ENCODE measurements at places on chromosomes 2 and 18. TPM values are rescaled to one million over a fixed set of nuclear protein-coding genes. Genes with fewer than 3 reads are reported as not detected.

GRCh38 chr2:169716238-169716886 is 17.3 kb upstream of the KLHL23 start:
- no peak for DNase-seq

DNA sequence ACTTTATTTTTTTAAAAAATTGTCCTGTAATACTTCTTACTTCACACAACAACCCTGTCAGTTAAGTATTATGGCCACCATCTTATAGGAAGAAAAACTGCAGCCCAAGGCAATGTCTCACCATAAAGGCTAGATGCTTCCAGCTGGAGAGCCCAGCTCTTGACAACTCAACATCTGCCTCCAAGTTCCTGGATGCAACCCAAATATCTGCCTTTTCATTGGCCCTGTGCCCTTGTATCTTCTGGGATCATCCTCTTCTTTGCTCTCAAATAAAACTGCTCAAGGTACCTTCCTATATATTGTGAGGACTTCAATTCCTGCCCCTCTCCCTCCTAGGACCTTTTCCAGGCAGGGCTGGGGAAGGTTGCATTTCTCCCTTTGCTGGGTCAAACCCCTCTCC is 69.5 kb downstream of the BIN1 start:
- no peak for DNase-seq

DNA sequence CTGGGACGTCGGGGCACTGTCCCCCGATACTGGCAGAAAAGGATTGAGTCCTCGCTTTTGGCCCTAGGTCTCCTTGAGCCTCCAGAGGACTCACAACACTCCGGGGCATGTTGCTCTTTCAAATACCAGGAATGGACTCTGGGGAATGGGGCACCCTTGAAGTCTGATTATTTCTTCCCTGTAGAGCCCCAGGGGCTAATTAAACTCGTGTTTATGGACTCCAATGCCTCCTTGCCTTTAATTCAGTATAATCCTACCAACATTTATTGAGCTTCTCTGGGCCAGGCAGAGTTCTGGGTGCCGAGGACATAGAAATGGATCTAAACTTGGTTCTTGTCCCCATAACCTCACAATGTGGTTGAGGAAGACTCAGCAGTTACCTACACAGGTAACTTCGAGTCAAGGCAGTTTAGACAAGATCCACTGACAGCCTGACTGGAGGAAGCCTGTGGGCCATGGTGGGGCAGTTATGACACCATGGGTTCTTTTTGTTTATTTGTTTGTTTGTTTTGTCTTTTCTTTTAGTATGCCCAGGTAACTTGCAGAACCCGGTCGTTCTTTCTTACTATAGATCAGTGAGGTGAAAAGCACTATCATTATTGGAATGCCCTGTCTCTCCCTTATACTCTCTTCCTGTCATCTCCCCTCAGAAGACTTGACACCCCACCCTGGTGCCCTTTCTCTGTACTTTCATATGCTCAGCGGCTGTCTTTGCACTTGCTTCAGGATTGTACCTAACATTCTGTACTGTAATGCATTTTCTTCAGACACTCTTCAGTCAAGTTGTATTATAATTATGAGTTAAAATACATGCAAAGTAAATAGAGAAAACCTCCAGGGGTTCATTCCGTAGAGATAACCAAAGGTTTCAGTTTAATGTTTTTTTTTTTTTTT is 3.2 kb downstream of the CFLAR start:
- peak; percentile 33 for DNase-seq

DNA sequence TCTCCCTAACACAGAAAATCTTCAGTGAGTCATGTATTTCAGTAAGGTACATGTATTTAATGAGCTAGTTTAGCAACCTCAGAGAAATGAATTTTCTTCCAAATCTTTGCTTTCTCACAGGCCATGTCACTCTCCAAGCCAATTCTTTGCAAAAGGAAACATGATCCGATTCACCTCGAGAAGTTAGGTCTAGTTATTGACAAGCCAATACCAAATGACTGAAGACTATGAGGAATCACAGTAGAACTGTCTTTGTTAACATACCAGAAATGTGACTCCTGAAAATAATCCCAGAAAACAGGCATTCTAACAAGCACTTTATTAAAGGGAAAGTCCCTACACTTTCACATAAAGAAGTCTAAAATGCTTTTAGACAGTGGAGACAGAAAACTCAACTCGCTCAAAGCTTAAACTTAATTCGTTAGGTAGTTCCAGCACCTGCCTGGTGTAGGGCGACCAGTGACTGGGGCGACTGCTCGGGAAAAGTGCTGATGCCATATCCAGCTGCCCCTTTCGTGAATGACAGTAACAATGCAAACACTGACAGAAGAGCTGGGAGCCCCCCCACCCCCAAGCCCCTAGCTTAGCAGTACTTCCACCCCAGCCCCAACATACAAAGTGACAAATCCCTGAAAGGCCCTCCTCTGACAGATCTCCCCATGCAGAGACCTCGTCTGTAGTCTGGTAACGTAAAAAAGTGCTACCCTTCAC is 1.8 kb downstream of the MEMO1 start:
- DNase-seq: no peak

GRCh38 chr2:157991932-157992331 is 109.7 kb upstream of the UPP2 start:
- no peak for DNase-seq

Gene CREB1
- 60.4 TPM for total RNA-seq

Gene HAAO
- total RNA-seq: not detected

GRCh38 chr2:144020047-144020446 is 499.9 kb downstream of the ZEB2 start:
- DNase-seq: no peak

Gene SATB2
- total RNA-seq: 13.8 TPM

DNA sequence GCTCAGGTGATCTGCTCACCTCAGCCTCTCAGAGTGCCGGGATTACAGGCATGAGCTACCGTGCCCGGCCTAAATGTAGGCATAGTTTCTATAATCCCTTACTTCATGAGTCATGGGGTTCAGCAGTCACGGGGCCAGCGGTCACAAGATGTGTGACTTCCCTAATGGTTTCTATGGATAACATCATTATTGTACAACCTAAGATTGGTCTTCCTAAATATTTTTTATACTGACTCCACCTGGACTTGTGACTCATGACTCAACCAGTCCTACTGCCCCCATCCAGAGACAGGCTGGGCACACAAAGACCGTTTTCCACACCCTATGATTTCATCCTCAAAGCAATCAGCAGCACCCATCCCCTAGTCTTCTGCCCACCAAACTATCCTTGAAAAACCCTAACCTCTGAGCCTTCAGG is 15.9 kb downstream of the FAM210A start:
- DNase-seq: peak; percentile 87

Gene TUBA4B
- not detected for total RNA-seq

DNA sequence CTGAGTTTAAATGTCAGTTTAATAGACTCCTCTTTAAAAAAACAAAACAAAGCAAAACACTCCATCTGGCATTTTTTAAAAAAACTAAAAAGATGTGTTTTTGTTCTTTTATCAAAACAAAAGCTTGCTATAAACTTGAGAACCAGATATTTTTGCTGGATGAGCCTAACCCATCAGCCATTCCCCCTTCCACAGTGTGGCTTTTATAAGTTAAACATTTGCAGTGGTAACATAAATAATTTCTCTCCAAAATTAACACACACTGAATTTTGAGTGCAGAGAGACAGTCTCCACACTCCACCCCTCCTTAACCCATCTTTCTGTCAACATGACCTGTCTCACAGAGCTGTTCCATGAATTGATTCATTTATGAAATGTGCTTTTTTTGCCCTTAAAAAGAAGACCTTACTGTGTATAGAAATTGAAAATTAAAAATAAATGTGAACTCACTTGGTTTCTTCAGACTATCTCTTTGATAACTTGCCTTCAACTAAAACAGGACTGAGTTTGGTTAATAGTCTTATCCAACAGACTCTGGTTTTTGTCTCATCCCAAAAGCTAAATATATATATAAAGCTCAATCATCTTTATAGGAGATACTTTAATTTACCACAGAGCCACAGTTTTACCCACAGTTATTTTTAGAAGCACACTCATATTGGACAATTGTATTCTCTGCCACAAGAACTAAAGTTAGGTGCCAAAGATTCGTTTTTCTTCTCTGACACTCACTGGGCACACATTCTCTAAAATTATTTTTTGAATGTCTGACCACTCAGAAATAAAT is 64.8 kb upstream of the STK39 start:
- no peak for DNase-seq

DNA sequence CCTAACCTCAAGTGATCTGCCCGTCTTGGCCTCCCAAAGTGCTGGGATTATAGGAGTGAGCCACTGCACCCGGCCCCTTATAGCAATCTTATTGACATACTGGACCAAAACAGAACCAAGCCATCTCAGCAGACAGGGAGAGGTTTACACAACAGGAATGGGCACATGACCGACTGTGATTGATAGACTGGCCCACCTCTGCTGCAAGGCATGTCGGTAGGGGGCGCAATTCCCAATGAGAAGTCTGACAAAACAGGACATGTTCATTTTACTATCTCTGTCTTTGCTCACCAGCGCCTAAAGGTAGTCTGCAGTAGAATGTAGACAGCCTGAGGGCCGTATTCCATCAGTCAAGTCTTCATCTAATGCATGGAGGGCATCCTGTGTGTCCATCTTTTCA is 2.0 kb downstream of the LYPD6B start:
- peak; percentile 42 for DNase-seq

DNA sequence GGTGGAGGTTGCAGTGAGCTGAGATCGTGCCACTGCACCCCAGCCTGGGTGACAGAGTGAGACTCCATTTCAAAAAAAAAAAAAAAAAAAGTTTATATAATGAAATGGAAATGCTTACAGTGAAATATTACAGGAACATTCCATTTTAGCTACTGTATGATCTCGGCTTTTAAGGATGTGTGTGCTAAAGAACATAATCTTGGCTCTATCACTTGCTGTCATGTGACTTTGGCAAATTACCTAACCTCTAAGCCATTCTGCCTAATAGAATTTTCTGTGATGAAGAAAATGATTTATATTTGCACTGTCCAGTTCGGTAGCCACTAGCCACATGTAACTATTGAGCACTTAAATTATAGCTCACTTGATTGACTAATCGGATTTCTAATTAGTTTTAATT is 36.3 kb downstream of the SMAD4 start:
- no peak for DNase-seq

Gene IL37
- not detected for total RNA-seq

Gene GPR45
- total RNA-seq: 0.30 TPM

Gene HOXD11
- total RNA-seq: not detected

DNA sequence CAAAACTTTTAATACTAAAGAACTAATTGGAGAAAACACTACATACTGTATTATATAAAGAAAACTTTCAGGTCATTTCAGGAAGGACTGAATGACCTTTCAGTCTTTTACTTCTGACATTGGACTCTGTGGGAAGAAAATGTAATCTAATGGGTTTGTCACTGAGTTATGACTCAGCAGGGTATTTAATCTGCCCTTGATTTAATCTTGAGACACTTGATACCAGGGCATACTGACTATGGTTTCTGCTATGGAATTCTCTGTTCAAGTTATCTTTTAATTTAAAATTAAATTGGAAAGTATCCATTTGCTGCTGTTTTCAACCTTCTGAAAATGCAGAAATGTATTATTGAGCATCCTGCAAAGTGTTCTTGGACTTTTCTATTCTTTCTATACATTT is 354.2 kb upstream of the GALNT5 start:
- no peak for DNase-seq

Gene REG1B
- 4.2 TPM for total RNA-seq

- DNase-seq: no peak
These were observed 50.3 kb upstream of the GAREM2 start for GRCh38 chr2:26122630-26123029.

DNA sequence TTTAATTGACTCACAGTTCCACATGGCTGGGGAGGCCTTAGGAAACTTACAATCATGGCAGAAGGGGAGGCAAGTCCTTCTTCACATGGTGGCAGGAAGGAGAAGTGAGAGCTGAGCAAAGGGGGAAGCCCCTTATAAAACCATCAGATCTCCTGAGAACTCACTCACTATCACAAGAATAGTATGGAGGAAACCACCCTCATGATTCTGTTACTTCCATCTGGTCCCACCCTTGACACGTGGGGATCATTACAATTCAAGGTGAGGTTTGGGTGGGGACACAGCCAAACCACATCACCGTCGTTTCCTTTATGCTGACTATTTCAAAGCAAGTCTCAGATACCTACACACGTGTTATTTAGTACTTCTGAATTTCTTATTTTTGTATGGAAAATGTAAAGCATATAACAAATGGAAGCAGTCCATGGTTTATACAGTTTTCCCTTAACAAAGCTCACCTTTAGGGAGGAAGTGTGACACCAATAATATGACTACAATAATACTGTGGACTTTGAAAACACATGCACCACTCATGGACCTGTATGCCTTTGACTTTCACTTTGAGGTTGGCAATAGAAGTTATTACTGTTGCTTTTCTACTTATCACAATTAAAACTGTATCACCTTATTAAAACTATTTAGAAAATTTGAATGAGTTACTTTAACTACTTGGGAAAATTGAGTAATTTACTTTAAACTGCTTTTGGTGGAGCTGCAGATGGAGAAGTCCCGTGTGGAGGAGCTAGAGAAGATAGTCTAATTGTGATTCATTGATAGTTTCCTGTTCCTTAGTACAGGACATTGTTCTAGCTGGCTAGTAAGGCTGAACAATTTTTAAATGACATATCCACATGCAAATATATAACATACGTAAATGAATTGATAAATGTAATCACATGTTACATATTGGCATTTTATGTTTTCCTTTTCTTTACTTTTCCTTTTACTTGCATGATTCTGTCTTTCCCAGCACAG is 37.3 kb downstream of the MTCL1 start:
- no peak for DNase-seq

DNA sequence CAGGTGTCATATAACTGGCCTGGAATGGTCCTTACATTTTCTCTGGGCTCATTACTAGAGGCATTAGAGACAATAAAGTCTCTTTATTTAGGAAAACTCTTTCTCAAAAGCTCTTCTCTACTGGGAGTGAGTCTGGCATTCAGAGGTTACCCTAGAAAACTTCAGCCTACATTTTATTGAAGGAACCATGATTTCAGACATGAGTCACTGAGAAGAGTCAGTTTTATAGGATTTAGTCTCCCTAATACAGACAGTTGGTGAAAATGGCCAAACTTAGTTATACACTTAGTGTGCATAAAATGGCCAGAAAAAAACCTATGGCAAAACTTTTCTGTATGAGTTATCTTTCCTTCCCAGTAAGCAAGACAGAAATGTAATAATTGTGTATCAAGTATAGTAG is 689.4 kb downstream of the ZEB2 start:
- DNase-seq: no peak

DNA sequence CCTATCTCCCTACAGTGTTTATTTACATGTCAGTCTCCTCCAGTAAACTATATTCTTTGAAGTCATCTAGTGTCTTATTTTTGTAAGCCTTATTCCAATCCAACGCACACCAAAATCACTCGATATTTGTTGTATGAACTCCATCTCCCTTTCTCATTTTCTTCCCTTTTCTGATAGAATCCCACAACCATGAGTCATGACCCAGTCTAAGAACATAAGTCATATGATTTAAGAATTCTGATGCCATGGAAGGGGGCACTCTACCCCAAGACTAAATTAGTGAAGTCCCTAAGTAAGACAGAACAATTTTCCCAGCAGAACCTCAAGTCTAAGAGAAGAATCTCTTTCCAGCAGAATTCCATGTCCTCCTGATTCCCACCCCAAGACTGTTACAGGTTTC is 5.4 kb downstream of the CHMP3 start:
- DNase-seq: no peak

Gene C2orf80
- total RNA-seq: not detected

Gene TEKT4
- total RNA-seq: not detected

GRCh38 chr18:79692056-79692455 is 12.5 kb downstream of the CTDP1 start:
- DNase-seq: no peak

Gene PSMA8
- total RNA-seq: not detected

GRCh38 chr2:233006648-233007047 is 6.4 kb downstream of the NGEF start:
- DNase-seq: no peak

GRCh38 chr18:74562131-74562730 is 27.9 kb downstream of the CNDP1 start:
- no peak for DNase-seq
